Central memory CD4-positive, alpha-beta T cell (primary cell): ENCODE measurements at places on chromosomes 11 and 22.

- DNase-seq, result no peak
Measured at GRCh38 chr11:118146554-118146953, 6.1 kb downstream of the SCN4B start.

- no peak for DNase-seq
Measured at GRCh38 chr11:117117681-117118080, 19.5 kb upstream of the SIK3 start.

GRCh38 chr11:81579339-81579738 is 1154.3 kb downstream of the FAM181B start:
- DNase-seq, result no peak

DNA sequence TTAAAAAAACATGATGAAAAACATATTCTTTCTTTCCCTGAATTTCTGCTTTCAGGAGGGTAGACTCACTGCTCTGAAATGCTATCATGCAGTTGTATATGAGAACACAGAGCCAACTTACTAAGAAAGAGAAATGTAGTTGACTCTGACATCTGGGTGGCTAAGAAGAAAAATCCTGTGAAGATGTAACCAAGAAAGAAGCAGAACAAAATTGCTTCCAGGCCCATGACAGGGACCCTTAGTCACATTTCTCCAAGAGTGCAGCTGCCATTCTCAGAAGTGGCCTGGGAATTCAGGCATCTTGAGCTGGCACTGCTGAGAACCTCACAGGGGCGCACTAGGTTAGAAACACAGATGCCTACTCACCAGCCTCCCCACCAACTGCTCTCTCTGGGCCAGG is 73.6 kb downstream of the RPL27A start:
- no peak for DNase-seq
